Inflammatory macrophage treated with lipopolysaccharide for 1 hour (primary cell): ENCODE measurements at places on chromosomes 5 and 9.

DNA sequence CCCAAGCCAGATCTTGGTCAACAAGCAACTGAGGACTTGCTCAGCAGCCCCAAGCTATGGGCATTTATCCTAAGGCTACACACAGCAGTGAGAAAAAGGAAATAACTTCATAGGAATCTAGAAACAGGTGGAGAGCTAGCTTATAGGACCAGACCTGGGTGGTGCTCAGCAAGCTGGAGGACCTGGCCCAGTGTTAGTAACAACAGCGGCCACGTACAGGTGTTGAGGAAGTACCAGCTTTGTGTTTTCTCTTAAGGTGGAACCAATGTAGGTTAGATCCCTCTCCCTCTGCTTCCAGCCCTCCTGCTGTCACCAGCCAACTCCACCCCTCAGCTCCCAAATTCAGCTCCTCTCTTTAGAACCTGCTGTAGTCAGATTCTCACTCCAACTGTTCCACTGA, 43.4 kb downstream of the IRF1 start:
- DNase-seq, result no peak

DNA sequence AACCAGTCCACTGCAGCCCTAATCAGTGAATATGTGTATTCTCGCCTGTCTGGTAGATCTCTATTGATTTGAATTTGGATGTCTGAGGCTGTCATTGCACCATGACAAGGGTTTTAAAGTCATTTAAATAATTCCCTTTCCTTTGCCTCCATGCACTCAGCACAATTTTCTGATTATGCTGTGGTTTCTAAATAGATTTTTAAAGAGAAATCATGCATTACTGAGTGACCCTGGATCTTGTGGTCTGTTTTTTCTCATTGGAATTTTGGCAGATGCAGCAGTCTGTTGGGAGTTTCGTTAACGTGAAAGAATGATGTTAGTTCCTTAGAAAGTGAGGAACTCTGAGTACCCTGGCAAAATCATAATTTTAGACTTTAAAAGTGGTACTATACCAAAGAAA, 396.0 kb downstream of the LRRC70 start:
- no peak for DNase-seq

- no peak for DNase-seq
Observed at GRCh38 chr9:81669041-81669651, 20.2 kb downstream of the TLE1 start.

DNA sequence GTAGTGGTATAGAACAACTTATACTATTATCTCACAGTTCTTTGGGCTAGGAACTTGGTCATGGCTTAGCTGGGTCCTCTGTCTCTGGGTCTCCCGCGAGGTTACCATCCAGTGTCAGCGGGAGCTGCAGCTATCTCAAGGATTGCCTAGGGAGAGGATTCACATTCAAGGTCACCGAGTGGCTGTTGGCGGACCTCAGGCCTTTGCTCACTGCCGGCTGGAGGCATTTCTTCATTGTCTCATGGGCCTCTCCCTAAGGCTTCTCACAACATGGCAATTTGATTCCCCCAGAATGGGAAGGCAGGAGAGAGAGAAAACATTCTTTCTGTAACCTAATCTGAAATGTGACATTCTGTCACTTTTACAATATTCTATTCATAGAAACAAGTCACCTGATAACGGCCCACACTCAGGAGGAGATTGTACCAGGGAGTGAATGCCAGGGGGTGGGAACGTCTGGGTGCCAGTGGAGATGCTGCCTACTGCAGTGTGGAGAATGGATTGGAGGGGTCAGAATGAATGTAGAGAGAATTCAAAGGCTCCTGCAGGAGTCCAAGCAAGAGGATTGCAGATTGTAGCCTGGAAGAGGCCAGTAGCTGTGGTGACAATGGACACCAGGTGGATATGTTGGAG, 29.5 kb upstream of the ANKRD18A start:
- no peak for DNase-seq

DNA sequence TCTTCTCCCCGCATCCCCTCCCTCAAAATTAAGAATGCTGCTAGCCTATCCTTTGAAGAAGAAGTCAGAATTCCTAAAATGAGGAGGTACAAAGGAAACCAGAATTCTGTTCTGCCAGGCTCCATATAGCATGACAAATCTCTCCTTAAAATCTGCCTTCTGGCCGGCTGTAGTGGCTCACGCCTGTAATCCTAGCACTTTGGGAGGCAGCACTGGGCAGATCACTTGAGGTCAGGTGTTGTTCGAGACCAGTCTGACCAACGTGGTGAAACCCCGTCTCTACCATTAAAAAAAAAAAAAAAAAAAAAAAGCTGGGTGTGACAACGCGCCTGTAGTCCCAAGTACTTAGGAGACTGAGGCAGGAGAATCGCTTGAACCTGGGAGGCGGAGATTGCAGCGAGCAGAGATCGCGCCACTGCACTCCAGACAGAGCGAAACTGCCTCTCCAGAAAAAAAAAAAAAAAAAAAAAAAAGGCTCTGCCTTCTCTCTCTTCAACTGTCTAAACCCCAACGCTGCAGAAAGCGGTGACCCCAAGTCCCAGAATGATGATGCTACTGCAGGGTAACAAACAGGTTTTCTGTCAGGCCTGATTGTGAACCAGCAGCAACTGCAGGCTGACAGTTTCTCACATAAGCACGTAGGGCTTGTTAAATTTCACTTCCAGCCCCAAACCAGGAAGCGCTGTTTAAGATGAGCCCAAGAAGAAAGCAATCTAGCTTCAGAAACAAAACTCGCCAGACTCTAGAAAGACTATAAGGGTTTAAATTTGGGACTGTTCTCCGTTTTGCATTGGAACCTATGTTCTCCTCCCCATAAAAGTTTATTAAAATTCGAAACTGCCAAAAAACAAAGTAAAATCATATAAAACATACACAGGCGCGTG, 963 bp upstream of the CAST start:
- peak; percentile 56 for DNase-seq

- DNase-seq, result no peak
Observed at GRCh38 chr5:65262096-65262495, 219.6 kb downstream of the ADAMTS6 start.

DNA sequence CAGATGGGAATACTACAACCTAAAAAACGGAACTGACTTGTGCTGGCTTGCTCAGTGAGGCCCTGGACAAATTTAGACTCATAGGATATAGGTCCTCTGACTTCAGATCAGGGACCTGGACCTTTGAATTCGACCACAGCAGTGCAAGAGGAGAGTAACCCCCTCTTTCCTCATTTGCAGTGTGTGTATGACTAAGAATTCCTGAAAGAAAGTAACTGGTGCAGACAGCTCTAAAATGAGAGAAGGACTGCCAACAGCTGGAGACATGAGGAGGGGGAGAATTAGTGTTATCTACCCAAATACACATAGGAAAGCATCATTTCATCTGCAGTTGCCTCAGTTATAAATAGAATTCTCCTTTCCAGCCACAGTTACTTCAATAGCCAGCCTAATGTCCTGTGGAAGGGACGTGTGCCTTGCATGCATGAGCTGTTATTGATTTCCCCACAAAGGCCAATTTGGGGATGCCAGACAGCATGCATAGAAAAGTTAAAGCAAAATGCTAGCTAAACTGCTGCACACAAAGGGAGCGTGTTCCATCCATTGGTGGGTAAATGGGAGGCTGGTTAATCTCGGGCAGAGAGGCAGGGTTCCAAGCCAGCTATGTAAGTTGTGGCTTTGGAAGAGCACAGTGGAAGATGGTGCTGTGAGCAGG, 442.7 kb downstream of the CDK5RAP2 start:
- DNase-seq, result no peak

DNA sequence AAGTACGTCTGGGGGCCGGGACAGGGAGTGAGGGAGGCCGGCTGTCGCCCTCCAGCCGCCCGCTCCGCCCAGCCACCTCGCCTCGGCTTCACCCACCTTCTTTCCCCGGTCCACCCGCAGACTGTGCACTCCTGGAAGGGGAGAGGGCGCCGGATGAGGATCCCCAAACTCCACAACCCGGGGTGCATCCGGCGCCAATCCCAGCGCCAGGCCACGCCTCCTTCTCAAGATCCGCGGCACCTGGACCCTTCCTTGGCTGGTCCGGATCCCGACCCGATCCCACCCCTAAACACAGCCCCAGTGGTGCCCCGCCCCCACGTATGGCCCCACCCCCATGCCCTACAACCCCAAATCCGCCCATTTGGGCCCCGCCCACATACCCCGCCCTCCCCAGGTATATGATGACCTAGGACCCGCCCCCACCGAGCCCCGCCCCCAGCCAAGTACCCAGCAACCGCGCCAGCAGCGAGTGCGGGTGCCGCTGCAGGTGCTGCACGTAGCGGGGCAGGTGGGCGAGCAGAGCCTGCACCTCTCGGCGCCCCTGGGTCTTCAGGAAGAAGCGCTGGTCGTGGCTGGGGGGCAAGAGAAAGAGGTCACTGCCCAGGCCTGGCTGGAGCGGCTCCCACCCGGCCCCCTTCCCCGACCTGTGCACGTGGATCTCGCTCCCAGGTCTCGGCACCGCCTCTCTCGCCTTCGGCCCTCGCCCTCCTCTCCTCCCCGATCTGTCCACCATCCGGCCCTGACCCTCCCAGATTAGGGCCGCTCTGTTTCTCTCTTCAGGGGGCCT, 3.2 kb downstream of the PIP5KL1 start:
- DNase-seq, result no peak

GRCh38 chr9:105241356-105242043, 3.0 kb upstream of the SLC44A1 start:
- no peak for DNase-seq

DNA sequence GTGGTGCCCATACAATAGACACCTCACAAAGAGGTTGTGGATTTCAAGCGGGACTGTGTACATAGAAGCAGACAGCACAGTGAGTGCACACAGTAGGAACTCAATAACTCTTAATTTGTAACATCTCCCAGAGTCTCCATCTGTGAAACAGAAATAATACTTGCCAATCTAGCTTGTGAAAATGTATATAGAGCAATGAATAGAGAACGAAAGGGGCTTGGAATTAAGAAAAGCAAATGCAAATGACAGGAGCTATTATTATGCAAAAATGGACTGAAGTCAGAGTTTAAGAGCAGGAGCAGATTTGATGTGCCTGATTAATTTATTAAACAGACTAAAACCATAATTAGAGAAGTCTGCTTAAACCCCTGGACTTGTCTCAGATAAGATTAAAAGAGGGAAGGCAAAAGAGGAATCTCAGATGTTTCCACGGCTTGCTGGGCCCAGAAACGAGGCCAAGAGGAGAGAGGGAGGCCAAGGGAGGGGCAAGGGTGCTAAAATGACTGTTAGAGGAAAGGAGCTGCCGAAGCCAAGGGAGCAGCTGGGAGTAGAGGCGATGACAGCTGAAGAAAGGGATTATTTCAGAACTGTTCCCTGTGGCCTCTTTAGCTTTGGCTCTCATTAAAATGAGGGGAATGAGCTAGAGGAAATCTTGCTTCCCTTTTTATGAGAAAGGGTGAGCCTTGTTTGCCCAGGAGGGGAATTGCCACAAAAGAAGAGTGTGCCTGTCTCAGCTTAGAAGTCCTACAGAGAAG, 72.1 kb downstream of the FEM1C start:
- DNase-seq, result no peak

GRCh38 chr5:55402199-55402598, 94.4 kb downstream of the MTREX start:
- DNase-seq, result no peak

DNA sequence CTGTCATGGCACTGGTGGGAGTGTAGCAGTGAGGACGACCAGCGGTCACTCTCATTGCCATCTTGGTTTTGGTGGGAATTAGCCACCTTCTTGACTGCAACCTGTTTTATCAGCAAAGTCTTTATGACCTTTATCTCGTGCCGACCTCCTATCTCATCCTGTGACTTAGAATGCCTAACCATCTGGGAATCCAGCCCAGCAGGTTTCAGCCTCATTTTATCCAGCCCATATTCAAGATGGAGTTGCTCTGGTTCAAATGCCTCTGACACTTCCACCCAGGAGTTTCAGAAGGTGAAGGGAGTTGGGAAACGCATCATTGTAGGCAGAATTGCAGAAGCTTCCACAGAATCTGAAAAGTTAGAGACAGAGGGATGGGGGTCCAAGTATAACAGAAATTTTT, 35.4 kb downstream of the SHC3 start:
- no peak for DNase-seq

DNA sequence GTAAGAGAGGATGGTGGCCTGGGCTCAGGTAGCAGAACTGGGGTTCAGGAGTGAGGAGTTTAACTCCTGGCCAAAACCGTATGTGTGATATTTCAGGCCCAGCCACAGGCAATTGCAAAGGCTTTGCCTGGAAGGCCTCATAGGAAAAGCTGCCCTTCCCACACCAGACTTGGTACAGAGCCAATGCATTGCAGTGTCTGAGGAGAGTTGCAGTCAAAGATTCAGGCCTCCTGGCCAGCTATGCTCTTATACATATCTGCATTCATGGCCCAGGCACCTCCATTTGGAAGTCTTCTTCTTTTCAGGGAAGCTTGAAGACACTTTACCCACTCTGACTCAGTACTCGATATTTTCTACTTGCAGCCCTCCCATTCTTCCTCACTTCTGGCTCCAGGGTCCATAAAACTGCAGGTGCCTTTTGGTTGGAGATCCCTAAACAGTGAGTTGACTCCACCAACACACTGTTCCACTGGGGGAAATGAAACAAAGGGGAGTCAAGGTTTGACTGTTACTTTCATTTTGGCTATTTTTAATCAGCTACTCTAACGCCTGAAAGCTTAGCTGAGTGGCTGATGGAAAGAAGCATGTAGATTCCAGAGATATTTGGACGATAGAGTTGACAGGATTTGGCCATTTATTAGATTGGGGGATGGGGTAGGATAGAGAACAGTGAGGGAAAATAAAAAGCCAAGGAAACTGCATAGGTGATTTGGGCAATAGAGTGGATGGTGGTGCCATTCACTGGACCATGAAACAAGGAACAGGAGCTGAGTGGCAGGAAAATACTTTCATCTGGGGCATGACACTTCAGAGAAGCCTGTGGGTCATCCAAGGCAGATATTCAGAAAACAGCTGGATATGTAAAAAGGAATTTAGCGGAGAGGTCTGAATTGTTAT, 30.6 kb upstream of the IL33 start:
- no peak for DNase-seq
